AML-193 (cell line): ENCODE measurements at places on chromosomes 11 and 22.

DNA sequence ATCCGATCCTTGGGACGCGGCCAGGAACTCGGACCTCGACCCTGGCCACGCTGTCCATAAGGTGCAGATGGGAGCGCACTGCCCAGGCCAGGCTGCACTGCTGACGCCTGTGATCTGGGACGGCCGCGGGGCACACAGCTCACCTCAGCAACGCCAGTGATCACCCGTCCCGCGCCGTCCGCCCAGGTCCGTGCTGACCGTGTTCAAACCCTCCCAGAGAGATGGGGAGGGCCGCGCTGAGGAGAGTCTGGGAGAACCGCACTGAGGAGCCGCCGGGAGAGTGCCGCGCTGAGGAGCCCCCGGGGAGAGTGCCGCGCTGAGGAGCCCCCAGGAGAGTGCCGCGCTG is 636 bp downstream of the KCNQ1OT1 start:
- DNase-seq = no peak

DNA sequence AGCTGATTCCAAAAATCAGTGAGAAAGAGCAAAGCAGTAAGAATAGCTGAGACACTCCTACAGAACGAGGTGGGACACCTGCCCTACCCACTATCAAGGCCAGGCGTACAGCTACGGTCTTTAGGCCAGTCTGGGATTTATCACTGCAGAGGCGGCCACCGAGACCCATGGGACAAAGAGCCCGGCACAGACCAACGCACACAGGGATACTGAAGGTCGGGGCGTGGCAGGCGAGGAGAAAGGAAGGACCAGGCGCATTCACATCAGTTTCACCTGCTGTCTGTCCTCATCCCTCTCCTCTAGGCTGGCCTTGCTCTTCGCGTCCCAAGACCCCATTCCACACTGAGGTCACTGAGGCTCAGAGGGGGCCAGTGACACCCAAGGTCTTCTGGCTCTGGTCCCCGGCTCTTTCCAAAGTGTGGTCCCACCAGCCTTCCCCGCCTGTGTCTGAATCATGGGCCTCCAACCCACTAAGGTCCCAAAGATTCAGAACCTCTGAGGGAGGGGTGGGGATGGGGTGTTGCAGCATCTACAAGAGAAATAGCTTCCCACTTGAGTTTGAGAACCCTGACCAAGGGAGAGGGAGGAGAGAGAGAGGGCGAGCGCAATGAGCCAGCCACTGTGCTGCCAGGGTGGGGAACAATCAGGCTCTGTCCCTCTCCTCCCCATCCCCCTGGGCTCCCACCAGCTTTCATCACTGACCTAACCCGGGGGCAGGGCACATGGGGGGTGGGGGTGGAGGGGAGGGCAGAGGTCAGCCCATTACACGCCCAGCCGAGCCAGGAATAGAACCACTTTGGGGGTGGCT is 7.2 kb upstream of the PICK1 start:
- no peak for DNase-seq

GRCh38 chr11:15911377-15912044 is 444.8 kb downstream of the SOX6 start:
- DNase-seq = no peak

- no peak for DNase-seq
These were observed 33.9 kb upstream of the RASSF10 start for GRCh38 chr11:12975195-12975594.

DNA sequence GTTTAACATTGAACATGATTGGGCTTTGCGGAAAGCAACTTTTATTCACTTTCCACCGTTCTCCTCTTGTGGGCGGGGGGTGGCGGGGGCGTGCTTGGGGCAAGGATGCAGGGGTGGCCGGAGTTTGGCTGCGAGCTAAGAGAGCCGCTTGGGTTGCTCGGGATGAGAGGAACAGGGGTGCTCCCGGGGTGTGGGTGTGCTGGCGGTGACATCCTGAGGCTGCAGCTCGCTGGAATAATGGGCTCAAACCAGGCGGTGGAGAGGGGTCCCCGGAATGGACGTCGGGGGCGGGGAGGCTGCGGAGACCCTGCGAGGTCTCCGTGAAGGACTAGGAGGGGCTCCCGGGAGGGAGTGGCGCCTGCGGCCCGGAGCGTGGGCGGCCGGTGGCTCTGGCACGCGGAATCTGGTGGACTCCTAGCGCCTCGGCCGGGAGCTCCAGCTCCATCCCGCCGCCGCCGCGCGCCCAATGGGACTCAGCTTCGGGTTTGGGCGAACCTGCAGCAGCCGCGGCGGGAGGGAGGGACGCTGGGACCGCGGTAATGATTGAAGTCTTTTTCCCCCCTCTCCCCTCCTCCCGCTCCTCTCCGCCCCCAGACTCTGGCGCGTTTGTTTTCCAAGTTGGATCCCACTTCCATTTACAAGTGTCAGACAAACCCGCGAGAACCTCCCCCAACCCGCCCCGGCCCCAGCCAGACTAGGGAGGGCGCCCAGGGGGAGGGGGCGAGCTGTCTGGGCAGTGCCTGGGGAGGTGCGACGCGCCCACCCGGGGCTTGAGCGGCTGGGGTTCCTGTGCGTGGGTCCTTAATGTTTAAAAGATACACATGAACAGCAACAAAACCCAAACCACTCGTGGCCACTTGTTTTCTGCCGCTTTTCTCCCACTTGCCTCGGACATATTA is 2.0 kb downstream of the FAT3 start:
- DNase-seq = no peak

DNA sequence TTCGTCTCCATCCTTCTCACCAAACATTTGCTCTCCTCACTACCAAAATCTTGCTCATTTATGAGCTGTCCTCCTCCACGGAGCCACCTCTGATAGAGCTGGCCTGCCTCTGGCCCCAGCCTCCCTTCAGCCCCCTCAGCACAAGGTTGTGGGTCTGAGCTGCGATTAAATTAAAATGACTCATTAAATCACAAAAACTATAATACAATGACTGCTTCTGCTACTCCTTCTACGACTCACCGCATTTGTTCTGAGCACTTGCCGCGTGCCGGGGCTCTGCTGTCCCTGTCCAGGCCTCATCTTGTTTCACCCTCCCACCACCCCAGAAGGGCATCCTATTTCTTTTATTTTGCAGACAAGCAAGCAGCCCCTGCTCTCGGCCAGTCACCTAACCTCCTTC is 49.2 kb upstream of the TIMP3 start:
- no peak for DNase-seq

DNA sequence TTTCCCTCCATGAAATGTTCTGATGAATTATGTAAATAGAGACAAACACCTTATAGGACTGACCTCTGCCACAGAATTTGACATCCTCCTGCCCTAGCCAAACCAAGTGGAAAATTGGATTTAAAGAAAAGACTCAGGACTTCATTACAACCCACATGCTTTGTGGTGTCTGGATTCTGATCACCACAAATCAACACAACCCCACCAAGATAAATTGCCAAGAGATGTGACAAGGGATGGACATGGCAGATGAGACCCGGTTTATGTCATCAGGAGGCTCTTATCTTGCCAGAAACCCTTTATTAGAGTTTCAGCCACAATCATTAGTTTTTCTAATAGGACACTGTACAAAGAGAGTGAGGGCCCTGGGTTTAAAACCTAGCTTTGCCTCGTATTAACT is 57.9 kb upstream of the SLC6A5 start:
- no peak for DNase-seq

- DNase-seq = peak; percentile 89
These were observed 14.3 kb downstream of the ATP5MG start for GRCh38 chr11:118415739-118416068.

DNA sequence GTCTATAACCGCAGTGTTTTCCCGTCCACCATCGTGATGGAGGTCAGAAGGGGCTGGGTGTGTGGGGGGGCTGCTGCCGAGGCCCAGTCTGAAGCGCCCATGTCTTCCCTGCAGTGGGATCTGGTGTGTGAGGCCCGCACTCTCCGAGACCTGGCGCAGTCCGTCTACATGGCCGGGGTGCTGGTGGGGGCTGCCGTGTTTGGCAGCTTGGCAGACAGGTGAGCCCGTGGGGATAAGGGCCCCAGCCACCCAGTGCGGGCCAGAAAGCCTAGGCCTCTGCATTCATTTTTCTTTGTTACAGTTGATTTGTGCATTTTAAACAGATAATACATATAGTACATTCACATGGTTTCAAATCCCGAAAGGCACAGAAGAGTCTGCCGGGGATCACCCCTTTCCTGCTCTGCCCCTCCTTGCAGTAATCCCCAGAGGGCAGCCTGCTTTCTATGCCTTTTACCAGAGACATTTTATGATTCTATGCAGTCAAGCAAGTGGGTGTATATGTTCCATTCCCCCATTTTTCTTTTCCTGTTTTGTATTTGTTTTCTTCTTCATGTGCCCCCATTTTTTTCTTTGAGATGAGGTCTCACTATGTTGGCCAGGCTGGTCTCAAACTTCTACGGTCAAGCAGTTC is 32.6 kb downstream of the CAPN1 start:
- no peak for DNase-seq

DNA sequence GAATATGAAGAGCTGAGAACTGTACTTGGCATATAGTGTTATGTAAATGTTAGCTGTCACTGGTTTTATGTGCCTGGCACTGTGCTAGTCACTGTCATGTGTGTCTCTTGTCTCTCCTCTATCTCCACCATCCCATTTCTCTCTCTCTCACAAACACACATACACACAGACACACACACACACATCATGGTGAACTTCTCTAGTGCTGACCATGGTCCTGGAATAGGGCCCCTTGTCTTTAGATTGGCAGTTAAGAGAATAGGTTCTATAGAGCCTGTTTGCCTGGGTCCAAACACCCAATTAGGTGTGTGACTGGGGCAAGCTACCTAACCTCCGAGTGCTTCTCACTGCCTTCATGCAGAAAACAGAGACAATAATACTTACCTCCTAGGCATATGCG is 109.7 kb upstream of the NARS2 start:
- DNase-seq = no peak

- peak; percentile 43 for DNase-seq
These were observed 91.5 kb downstream of the ABTB2 start for GRCh38 chr11:34266090-34266912.

DNA sequence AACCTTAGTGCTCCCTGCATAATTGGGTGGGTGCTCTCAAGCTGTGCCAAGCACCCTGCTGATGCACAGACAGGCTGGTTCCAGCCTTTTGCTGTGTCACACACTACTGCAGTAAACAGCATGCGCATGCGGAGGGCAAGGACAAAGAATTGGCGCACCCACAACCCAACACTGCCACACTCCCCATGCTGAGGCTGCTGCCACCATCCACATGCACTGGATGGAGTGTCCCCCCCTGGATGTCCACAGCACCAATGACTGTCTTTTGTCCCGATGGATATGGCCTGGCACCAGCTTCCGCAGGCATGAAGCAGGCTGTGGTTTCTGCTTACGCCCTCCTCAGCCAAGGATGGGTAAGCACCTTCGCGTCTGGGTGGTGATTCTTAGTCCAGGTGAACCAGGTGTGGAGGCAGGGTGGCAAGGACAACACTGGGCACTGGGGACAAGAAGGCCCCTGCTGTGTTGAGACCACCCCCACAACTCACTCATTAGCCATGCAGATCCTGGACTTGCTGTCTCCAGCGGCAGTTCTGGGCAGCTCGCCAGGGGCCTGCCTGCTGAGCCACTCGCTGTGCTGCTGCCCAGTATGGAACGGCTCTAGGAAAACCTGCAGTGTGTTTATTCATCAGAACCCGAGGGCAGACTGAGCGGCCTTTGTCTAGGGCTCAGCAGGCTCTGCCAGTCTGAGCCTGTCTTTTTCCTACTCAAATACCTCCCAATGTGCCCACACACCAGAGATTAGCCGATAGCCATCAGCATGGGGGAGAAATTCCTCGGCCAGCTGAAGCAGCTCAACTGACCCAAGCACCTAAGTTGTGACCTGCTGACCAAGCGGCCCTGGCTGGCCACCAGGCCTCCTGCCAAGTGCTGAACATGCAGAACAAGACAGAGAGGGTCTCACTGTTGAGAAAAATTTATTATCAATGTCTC is 8.2 kb upstream of the NAP1L4 start:
- no peak for DNase-seq

DNA sequence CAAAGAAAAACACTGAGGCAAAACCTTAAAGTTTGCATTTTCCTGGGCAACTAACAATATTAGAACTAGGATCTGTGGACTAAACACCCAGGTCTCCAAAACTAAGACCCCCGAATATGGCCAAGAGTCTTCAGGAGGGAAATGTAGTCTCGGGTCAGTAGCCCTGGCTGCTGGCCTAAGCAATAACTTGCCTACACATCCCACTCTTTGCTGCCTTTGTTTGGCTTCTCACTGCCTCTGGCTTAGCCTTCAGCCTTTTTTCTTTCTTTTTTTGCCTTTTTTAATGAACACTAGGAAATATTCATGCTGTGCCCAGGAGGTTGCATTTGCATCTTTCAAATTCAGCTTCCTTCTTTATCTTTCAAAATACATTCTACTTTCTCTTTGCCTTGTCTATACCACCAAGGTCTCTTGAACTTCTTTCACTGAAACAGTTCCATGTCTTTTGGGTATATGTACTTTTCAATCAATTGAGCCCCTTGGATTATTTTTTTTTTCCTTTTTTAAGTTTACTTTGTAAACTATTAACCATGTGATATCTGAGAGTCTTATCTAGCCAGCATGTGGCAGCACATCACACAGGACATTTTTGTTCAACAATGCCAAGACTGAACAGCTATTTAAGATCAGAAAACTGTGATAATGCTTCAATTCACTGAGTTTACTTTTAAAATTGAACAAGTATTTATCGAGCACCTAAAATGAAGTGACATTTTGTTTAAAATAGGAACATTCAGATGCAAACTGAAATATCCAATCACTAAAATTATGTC is 165.0 kb upstream of the TRPC6 start:
- no peak for DNase-seq

GRCh38 chr11:130102301-130103249 is 32.9 kb downstream of the APLP2 start:
- DNase-seq = no peak

GRCh38 chr22:23020659-23021293 is 49.5 kb upstream of the GNAZ start:
- no peak for DNase-seq

GRCh38 chr11:121304759-121305158 is 12.2 kb downstream of the SC5D start:
- DNase-seq = no peak

DNA sequence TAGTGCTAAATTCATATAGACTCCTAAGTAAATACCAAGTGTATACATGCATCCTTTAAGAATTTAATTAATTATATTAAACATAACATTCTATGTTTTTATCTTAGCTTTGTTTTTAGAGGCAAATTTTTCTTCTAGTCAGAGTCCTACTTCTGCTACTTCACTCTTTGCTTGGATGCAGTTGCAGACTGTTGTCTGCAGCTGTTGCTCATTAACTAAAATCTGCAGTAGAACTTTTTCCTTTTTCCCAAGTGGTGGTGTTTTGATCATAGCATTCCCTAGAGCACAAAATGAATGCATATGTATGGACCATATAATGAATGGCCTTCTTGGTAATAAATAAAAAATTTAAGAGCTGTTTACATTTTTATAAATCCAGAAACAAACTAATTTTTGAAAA is 198.3 kb downstream of the CASP12 start:
- DNase-seq = no peak

DNA sequence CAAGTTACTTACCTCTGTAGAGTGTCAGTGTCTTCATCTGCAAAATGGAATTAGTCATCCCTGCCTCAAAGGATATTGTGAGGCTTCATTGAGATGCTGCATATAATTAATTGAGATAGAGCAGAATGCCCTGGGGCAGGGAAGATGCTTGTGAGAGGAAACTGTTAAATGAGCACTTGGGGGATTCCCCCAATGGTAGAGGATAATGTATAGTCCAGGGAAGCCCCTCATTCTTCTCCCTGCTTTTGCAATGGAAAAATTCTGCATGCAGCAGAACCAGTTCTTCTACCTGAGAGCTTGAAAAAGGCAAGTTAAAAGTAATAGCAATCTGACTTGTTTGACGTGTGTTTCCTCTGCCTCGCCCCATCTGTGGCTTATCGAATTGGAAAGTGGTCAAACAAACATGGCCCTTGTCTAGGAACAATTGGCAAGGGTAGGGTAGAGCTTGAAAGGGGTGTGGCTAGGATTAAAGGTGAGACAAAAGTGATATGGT is 90.9 kb downstream of the NAV2 start:
- DNase-seq = no peak
